ENCODE measurements at places on chromosomes 7 and 10.

GRCh38 chr7:99473315-99473596, 566 bp downstream of the ZNF789 start:
- no peak for DNase-seq

- no peak for DNase-seq
Measured at GRCh38 chr7:78368771-78369170, 570.2 kb downstream of the PHTF2 start.

- DNase-seq: no peak
Measured at GRCh38 chr7:101081432-101081831, 3.8 kb upstream of the TRIM56 start.

GRCh38 chr7:63008366-63008765, 990.3 kb upstream of the ZNF722 start:
- DNase-seq: no peak

GRCh38 chr7:143295870-143296269, 7.7 kb downstream of the CASP2 start:
- DNase-seq: no peak

DNA sequence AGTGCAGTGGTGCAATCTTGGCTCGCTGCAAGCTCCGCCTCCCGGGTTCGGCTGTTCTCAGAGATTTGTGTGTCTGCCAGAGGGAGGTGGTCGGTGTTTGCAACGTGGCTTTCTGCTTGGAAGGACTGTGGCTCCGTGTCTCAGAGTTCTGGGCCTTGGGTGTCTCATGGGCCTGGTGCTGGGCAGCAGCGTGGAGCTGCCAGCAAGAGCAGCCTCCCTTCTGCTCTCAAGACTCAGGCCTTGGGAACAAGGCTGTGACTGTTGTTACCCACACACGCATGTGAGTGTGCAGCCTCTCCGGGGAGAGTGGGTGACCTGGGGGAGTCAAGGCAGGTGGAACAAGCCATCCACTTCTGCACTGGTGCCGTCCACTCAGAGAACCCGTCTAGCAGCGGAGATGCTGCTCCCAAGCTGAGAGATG, 52.0 kb downstream of the VIPR2 start:
- no peak for DNase-seq

DNA sequence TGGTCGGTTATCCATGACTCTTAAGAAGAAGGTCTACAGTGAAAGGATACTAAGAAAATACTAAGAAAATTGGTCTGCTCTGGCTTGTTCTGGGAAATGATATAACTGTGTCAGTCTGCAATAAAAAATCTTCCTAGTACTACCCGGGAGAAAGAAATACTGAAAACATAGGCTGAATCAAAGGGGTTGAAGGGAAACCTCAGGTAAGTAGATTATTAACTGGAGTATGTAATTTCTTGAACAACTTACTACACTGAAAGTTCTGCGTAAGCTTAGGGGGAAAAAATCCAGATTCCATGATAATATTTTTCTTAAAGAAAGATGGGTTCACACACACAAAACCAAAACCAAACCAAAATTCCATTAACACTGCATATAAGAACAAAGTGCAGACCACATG, 143.3 kb downstream of the KMT2E start:
- no peak for DNase-seq

- no peak for DNase-seq
Measured at GRCh38 chr10:6567884-6568283, 12.2 kb downstream of the PRKCQ start.

DNA sequence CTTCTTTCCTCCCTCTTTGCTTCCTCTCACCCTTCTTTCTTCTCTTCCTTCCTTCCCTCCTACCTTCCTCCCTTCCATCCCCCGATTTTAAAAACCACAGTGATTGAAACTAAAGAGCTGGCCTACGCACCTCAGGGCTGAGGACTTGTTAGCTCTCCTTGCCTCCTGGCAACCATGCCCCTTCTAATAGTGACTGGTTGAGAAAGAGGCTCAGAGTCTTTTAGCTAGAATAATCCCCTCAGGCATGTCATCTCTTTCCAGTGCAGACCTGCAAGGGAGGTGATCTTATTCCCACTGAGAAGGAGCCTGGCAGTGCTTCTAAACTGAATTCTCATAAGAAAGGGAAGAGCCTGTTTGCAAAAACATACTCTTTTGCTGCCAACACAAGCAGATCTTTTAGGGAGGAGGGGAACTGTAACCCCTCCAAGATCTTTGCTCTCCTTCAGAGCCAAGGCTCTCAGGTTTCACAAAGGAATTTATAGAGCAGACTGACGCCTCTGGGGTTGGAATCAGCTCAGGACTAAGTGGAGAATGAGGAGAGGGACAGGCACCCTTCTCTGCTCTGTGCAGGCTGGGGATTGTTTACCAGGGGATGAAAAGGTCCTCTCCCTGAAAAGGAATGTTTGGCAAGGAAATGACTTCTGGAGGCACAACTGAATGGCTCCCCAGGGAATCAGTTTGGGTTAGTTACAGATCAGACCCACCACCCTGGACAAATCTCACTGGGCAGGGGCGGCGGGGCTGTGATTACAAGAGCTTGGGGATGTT, 9.4 kb upstream of the ANKRD1 start:
- no peak for DNase-seq

GRCh38 chr7:88457320-88457719, 150.6 kb upstream of the STEAP4 start:
- DNase-seq: no peak

- no peak for DNase-seq
Measured at GRCh38 chr10:108684431-108684830, 1238.9 kb downstream of the XPNPEP1 start.

- no peak for DNase-seq
Measured at GRCh38 chr7:100895956-100896731, 456 bp upstream of the ACHE start.

- DNase-seq: no peak
Measured at GRCh38 chr10:122172361-122173008, 98.6 kb upstream of the BTBD16 start.

GRCh38 chr7:6248581-6248980, 23.8 kb downstream of the CYTH3 start:
- DNase-seq: no peak

- no peak for DNase-seq
Measured at GRCh38 chr10:86943316-86944030, 13.9 kb downstream of the MMRN2 start.

- DNase-seq: no peak
Measured at GRCh38 chr7:5699467-5700384, 81.7 kb downstream of the RNF216 start.

GRCh38 chr7:5541087-5541992, 117.7 kb upstream of the TNRC18 start:
- no peak for DNase-seq

DNA sequence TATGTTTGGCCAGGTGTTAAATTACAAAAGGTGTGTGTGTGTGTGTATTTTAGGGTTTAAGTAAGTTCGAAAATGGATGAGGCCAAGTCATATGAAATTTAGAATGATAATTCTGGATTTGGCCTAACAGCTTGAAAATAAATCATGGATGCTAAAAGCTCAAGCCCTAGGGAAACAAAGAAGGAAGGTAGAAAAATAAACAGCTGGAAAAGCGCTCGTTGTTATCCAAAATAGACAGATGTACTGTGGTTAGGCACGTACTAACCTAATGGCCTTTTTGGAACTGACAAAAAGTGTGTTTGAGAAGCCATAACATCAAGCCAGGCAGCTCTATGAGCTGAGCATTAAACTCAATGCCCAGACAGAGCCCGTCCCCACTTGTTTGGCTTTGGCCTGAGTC, 17.5 kb upstream of the PALS2 start:
- no peak for DNase-seq

GRCh38 chr7:158847451-158847866, 8.9 kb upstream of the DYNC2I1 start:
- no peak for DNase-seq

- DNase-seq: no peak
Measured at GRCh38 chr10:116720241-116720643, 22.1 kb downstream of the HSPA12A start.

- DNase-seq: no peak
Measured at GRCh38 chr7:16369855-16370254, 51.5 kb downstream of the CRPPA start.

- no peak for DNase-seq
Measured at GRCh38 chr10:118783776-118784545, 29.2 kb upstream of the CACUL1 start.

GRCh38 chr7:115106316-115106715, 184.4 kb downstream of the MDFIC start:
- no peak for DNase-seq

GRCh38 chr7:73518470-73518869, 3.6 kb downstream of the BAZ1B start:
- no peak for DNase-seq

GRCh38 chr7:37366445-37366844, 82.2 kb downstream of the ELMO1 start:
- DNase-seq: no peak

DNA sequence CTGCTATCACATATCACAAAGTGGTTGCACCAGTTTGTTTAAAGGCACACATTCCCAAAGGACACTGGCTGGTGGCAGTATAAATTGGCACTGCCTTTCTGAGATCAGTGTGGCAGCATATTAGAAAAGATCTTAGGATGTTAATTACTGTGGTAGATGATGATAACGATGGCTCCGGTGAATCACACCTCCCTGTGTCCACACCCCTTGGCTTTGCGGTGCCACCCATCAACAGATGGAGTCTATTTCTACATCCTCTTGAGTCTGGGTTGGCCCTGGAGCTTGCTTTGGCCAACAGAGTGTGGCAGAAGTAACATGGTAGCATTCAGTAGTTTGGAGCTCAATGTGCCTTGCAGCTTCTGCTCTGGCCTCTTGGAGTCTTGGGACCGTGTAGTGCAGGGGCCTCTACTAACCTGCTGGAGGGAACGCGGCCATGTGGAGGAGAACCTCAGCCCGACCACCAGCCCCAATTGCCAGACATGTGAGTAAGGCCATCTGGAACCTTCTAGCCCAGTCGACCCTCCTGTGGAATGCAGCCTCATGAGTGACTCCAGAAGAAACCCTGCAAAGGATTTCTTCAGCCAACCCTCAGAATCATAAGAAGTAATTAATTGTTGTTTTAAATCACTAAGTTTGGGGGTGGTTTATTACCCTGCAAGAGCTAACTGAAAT, 27.2 kb upstream of the PLEKHA1 start:
- peak; percentile 35 for DNase-seq

DNA sequence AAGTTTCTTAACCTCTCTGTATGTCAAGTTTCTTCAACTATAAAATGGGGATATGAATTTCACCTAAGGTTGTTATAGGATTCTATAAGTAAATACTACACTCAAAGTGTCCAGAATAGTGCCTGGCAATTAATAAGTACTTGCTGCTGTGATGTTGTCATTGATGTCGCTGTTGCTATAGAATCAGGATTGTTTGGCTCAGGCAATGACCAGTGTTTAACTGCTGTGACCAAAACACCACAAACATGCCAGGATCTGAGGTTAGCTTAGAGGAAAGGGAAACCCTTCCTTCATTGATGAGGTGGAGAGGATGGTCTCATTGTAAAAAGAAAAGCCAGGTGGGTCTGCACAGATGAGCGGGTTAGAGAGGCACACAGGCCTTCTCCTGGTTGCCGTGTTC, 223.1 kb upstream of the INHBA start:
- no peak for DNase-seq

DNA sequence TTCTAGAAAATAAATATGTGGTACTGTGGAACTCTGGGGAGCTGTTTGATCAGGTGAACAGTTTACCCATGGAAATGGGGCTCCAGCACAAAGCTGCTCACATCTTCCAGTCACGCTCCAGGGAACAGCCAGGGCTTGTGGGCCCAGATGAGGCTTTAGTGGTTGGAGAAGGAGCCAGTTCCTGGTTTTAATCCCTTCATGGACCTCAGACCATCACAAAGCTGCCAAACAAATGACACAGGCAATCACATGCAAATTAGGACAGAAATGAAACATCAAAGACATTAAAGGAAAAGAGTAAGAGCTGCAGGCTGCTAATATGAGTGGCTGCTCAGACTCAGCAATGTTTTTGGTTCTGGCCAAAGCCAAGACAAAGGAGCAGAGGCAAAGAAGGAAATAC, 2.2 kb upstream of the ATP6V0E2 start:
- no peak for DNase-seq

DNA sequence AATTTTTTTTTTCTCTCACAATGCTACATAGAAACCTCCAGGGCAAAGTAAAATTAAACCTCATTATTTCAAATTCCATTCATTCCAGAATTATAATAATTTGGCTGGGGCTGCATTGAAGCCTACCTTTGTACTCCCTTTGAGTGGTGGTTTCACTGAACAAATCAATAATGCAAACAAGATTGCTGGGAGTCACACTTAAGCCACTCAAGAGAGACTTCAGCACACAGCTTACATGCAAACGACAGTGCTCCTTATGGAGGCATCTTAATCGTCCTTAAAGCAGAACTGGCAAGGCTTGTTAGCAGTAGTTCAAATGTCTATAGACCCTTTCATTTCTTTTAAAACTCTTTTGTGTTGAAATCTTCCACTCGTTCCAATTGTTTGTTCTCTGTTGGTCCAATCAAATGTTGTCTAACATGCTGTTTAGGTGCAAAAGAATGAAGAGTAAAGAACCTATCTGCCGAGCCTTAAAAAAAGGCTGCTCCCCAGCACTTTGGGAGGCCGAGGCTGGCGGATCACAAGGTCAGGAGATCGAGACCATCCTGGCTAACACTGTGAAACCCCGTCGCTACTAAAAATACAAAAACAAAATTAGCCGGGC, 294.9 kb downstream of the FGFR2 start:
- peak; percentile 17 for DNase-seq

- no peak for DNase-seq
Measured at GRCh38 chr7:31069860-31070555, 17.9 kb downstream of the ADCYAP1R1 start.

DNA sequence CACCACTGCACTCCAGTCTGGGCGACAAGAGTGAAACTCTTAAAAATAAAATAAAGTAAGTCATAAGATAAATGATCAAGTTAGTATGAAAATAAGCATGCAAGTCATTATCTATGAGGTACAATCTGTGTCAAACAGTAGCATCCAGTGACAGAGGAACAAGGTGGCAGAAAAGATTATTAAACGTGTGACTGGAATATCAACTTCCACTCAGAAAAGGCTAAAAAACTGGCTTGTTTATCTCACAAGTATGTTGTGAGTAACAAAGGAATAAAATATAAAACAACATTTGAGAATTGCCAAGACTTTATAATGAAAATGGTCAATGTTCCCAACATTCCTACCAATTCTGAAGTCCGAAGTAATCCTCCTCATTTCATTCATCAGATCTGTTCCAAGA, 30.3 kb downstream of the ITGB1 start:
- DNase-seq: no peak

DNA sequence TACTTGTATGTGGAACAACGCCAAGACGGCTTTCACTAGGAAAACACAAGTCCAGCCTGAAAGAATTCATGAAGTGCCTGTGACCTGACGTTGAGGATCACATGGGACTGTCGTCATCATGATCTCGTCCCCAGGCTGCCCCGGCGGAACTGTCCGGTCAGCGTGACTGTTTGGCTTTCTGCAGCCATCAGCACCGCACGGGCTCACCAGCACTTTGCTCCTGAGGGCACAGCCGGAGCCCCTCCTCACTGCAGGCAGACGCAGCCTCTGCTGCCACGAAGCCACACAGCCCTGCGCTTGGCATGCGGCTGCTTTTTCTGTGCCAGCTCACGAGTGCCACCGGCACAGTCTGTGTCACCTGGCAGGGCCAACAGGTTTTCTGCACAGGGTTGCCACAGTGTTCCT, 9.4 kb upstream of the GET4 start:
- no peak for DNase-seq

- no peak for DNase-seq
Measured at GRCh38 chr10:11870900-11871400, 47.8 kb downstream of the PROSER2 start.
